NCI-H2171 (cell line): ENCODE measurements at places on chromosomes 16 and 17.

GRCh38 chr17:19579192-19579761 lies 45.6 kb downstream of the SLC47A1 start:
- no peak for DNase-seq

DNA sequence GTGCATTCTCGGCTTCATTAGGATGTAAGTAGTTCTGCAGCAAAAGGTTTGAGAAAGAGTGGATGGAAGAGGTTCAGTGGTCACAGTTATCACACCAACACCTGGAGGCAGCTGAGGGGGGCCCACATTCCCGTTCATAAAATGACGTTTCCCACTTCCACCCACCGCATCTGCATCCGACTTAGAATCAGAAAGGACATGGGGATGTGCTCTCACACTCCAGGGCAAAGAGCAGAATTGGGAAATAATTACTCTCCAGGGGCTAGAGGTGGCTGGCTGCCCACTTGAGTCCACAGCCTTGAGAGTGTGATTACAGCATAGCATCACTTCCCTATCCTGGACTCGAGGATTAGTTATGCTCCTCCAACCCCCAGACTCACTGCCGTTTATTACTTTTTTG lies 122.0 kb downstream of the CPPED1 start:
- DNase-seq: no peak

DNA sequence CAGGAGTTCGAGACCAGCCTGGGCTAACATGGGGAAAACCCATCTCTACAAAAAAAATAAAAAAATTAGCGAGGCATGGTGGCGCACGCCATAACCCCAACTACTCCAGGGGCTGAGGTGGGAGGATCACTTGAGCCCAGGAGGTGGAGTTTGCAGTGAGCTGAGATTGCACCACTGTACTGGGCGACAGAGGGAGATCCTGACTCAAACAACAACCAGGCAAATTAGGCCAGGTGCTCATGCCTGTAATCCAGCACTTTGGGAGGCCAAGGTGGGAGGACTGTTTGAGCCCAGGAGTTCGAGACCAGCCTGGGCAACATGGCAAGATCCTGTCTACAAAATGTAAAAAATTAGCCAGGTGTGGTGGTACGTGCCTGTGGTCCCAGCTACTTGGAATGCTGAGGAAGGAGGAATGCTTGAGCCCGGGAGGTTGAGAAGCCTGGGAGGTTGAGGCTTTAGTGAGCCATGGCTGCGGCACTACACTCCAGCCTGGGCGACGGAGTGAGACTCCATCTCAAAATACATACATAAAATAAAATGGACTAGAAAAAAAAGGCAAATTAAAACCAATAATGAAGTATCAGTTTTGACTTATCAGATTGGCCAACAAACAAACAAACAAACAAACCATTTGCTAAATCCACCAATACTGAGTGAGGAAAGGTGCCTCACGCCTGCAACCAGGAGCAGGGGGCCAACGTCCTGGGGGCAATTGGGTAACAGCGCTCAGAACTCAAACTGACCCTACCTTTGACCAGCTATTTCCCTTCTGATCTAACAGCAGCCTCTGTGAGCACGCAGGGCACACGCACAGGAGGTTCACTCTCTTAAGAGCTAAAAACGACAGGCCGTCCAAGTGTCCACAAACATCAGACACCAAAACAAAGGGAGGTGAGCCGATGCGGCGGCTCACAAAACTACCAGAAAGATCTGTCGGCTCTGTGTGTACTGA lies 19.4 kb upstream of the FASN start:
- no peak for DNase-seq

- peak; percentile 37 for DNase-seq
Observed at GRCh38 chr16:50474138-50474537, 74.1 kb upstream of the NKD1 start.
